ENCODE measurements at places on chromosomes 12 and 14.

DNA sequence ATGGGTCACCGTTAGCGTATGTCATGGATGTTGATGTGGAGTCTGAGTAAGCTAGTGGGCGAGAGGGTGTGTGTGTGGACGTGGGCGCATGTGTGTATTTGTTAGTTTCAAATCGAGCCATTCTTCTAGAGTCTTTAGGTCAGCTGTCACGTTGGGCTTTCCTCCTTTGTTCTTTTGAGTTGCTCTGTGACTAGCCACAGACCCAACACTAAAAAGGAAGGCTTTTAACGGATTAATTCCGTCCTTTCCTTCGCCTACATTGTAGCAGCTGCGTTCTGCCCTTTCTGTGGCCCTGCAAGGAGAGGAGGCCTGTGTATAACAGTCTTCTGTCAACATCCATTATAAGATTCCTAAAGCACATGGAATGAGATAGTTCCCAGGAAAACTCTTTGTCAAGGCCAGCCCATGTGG is 117.2 kb upstream of the DNM1L start:
- peak; percentile 33 for DNase-seq

- no peak for DNase-seq
Observed at GRCh38 chr14:105554523-105554922, 28.1 kb downstream of the TMEM121 start.

DNA sequence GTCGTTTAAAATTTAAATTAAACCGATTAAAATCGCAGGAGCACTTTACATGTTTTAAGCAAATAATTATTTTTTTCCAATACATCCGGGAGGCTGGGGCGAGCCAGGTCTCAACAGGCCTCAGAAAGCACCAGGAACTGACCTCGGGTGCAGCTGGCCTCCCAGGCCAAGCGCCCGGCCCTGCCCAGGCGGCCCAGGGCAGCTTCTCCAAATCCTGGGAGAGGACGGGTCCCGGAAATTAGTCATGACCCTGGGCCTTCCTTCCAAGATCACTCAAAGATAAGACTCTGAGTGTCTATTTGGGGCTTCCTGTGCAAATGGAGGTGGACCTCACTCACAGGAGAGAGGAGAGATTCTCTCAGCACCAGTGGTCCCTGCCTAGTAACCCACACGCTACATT is 177.1 kb downstream of the BCL11B start:
- DNase-seq = no peak

GRCh38 chr12:52918351-52918750 is 13.5 kb upstream of the KRT8 start:
- no peak for DNase-seq

GRCh38 chr12:105600911-105601545 is 270.5 kb downstream of the C12orf75 start:
- DNase-seq = peak; percentile 29

- no peak for DNase-seq
Observed at GRCh38 chr14:75090353-75090752, 20.9 kb downstream of the ZC2HC1C start.

DNA sequence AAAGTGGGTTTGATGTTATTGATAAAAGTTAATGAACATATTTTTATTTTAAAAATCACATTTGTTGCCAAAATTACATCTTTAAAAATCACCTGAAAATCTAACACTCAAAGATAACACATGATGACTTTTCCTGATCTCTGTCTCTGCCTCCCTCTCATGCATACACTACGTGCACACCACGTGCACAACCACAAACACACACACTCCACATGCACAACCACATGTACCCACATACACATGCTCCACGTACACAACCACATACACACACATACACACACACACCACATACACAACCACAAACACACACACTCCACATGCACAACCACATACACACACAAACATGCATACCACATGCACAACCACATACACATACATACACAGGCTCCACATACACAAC is 61.8 kb upstream of the TMEM132C start:
- DNase-seq = no peak

DNA sequence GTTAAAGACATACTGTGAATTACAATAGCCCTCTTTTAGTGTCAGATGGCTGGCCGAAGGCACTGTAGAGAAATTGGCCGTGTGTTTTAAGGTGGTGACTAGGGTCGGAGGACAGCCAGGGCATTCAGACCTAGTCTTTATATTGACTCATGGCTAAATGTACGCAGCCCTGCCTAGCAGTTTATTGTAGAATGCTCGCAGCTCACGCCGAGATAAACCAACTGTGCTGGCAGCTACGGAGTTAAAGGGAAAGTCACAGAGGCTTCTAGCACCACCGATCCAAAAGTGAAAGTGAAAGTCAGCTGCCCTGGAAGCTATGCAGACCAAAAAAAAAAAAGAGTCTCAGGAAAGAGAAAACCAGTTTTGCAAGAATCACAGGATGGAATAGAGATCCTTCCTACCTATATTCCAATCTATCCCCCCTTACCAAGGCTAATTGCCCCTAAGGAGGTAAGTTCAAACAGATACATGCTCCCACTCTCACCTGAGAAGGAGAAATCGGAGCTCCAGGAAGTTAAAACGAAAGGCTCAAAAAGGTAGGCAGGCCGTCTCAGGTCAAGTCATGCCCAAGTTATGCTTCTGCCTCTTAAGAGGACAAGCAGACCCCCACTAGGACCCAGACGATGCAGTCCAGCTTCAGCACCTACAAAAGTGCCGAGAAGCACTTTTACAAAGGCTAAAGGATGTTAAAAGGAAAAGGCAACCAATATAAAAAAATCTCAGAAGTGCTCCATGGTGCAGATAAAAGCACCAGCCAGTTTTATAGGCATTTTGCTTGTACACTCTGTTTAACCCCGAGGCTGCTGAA is 24.8 kb downstream of the KLRK1 start:
- peak; percentile 67 for DNase-seq

DNA sequence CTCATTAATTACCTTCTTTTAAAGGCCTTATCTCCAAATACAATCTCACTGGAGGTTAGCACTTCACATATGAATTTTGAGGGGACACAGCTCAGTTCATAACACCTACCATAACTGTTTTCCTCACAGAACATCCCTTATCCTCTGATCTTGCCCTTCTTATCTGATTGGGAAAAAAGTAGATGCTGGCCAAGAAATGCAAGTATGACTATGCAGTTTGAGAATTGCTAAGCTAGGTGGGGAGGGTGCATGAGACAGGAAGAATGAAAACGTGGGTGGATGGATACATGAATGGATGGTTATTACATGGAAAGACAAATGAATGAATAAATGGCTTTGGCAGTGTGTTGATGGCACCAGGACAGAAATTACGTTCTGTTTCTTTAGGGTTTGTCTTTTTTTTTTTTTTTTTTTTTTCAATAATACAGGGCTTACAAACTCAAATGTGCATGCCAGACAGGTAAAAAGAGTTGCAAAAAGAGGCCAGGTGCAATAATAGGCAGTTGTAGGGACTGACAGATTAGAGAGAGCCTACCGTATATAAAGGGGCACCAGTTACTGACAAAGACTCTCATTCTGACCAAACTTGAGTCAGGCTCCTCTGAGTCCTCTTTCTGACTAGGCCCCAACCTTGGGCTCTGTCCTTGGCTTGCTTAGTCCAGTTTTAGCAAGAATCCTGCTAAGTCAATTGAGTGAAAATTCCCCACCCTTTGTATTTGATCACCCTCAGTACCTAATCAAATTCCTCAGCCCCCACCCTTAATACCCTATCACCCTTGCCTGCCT is 304.9 kb downstream of the ZFP36L1 start:
- peak; percentile 76 for DNase-seq

DNA sequence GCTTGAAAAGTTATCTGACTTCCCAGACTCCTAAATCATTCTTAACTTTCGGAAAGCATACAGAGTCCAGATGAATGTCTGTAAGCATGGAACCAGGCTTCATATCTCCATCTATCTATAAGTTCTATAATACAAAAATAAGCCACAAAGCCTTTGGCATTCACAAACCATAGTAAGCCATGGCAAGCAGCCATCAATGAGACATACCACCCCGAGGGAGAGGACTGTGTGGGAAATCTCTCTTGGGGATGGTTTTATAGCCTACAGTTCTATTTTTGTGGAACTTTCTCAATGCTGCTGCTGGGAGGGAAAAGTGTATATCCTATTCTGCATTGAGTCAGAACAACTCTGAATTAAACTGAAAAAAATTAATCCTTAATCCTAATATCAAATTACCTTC is 20.4 kb downstream of the EGLN3 start:
- no peak for DNase-seq

DNA sequence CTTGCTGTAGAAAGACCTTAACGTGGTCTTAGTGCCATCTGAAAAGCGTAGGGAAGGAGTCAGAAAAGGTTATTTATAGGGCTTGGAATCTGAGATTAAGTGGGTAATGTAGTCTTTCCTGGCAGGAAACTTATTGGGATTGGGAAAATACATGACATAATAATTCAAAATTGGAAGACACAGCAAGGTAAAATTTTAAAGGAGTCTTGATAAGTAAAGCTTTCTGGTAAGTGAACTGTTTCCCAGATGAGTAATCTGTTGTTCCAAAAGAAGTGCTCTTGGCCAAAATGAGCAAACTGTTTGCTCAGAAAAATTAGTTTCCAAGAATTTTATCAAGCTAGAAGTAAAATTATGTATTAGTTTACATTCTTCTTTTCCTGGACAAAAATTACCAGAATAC is 149.3 kb upstream of the TMTC2 start:
- DNase-seq = no peak

DNA sequence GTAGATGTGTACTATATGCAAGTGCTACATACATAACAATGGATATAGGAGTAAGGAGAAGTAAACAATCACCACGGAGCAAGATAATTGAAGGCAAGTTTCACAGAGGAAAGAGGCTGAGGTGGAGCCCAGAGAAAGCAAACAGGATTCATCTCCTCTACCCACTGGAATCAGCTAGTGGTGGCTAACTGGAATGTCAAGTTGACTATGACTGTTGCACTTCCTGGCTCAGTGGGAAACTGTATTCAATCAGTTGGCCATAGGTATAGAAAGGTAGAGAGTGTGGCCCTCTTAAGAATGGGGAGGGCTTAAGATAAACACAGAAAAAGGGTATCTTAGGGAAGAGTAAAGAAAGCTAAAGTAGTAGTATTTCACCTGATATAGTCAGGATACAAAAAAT is 62.4 kb downstream of the MAP4K5 start:
- DNase-seq = no peak

DNA sequence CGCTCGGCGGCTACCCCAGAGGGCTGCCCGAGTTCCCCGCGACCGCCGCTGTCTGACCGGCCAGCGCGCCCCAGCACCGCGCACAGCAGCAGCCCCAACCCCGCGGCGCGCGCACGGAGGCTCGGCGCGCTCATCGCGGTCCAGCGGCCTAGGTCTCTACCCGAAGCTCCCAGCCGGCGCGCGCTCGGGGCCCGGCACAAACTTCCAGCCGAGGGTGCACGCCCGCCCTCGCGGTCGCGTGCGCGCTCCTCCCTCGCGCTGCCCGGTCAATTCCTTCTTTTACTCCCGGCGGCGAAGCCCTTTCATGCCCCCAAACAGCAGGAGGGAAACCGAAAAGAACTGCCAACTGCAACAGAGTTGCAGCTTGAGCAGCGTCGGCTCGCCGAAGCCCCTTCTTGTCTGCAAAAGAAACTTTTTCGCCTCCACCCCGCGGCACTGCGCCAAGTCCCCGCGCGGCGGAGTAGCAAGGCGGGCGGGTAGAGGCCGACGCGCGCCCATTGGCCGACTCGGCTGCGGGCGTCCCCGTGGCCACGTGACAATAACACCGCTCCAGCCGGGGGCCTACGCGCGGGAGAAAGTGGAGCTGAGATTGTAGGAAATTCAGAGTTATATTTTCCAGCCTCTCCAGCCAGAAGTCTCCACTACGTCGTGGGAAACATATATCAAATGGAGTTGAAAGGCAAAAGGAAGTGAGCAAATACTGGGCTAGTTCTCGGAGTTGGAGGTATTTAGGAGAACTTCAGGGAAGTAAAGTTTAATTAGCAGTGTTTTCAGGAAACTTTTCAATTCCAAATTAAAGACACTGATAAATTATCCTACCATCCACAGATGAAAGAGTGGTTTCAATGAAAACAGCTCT is at the start of gene LRIG3:
Gene LRIG3, minus strand, starts transcription at position 403 of the 859 bp plus-strand sequence. Its CDS starts 269 bp downstream, at position 134.
- DNase-seq = peak; percentile 80

DNA sequence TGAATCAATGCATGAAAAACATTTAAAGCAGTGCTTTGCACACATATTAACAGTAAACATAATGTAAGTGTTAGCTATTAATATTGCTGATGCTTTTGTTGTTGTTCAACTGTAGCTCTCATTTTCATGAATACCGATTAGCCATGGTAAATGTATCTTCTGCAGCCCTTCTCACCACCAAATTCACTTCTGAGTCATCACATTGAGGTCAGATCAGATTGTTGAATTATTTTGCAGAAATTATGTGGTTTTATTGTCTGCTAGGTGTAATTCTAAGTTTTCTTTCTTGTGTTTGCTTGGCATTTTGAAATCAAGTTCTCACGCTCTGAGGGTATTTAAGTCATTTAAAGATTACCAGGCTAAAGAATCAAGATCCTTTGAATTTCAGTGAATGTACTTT is 74.6 kb downstream of the AKAP6 start:
- DNase-seq = no peak

GRCh38 chr12:81465876-81466275 is 293.3 kb downstream of the PPFIA2 start:
- no peak for DNase-seq

DNA sequence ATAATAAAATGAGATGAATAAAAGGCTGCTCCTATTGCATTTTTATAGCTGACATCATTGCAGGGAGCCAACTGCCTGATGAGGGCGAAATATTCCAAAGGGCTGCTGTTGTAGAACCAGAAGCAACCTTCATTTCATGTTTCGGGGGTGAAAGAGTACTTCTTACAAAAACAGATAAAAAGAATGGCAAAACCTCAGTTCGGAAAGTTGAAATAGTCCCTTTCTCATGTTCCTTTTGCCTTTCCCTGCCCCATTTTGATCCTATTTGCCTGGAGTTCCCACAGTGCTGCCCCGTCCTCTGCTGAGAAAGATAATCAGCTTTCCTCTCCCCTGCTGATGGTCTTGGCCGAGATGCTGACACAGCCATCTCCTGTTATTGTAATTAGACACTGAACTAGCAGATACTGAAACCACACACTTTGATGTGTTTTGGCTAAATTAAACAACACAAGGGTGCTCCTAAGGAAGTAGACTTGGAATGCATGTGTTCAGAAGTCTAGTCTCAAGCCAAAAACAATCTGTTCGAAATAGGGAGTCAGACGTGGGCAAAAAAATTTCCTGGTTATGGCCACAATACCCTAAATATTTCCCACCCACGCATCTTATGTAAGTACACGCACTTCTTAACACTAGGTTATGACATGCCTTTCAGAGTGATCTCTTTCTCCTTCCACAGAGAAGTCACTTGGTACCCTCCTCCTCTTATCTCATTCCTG is 117.2 kb downstream of the PPM1H start:
- DNase-seq = no peak

- no peak for DNase-seq
Observed at GRCh38 chr12:132690112-132690511, 2.7 kb downstream of the PXMP2 start.
